Cardiac septum (tissue), 1 donor: ENCODE measurements at places on chromosomes 2 and 18. TPM values are rescaled to one million over a fixed set of nuclear protein-coding genes. Genes with fewer than 3 reads are reported as not detected.

OR6B2 gene
- not detected for total RNA-seq

COL5A2 gene
- total RNA-seq: 16.0 TPM

DOK6 gene
- total RNA-seq: 10.6 TPM

AGXT gene
- not detected for total RNA-seq

CEP68 gene
- 21.6 TPM for total RNA-seq

TFCP2L1 gene
- 0.03 TPM for total RNA-seq
